ENCODE measurements at places on chromosomes 12 and 14.
A peak's percentile ranks its signal among the peaks of the same experiment; 100 is the strongest.

GRCh38 chr14:74911704-74912103 lies 11.4 kb downstream of the RPS6KL1 start:
- DNase-seq, result no peak
- no peak overlapping the region for H3K4me3 ChIP-seq

DNA sequence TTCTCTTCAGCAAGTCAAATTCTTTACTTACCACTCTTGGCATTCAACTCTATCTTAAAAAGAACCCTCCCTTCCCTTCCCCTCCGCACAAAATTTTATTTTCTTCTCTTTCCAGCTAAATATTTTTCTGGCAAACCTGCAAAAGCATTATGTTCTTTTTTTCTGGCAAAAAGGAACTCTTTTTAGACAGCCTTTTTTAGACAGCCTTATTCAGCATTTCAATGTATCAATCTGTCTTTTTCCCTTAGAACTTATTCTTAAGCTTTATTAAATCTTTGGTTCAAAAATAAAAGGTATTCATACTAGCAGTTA lies 50.5 kb downstream of the SPTLC2 start:
- no peak overlapping the region for H3K4me3 ChIP-seq
- no peak for DNase-seq
- H3K27me3 ChIP-seq, result no peaks in the 10 kb centered on the region
- H3K36me3 ChIP-seq, result peaks cover 44% of the 10 kb centered on the region
- no peak overlapping the region for H3K27ac ChIP-seq

DNA sequence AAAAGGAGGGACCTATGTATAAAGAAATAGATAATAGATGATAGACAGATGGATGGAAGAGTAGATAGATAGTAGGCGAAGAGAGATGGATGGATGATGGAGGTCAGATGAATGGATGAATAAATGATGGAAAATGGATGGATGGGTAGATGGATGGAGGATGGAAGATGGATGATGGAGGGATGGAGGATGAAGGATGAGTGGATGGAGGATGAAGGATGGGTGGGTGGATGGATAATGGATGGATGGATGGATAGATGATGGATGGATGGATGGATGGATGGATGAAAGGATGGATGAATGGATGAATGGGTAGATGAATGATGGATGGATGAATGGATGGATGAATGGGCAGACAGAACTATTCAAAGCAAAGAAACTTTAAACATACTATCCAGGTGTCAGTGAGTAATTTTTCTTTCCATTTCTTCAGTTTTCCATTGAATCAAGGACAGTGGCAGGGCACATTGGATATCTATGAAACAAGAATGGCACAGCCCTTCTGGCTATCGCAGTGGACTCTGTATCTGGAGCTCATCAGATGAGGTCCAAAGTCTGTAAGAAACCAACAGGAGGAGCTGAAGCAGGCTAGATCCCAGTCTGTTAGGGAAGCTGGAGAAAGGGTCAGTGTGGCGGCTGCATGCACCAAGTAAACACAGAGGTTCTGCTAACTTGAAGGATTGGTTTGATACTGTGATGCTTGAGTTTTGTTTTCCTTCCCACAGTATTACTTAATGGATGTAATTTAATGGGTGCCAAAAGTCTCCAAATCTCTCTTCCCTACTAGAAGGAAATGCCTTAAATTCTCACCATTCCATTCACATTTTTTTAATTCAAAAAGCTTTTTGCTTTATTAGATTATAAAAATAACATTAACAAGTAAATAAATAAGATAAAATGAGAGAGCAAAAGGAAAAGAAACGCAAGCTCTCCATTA lies 18.1 kb upstream of the MED13L start:
- H3K27ac ChIP-seq, result no peak overlapping the region
- no peaks in the 10 kb centered on the region for H3K27me3 ChIP-seq

GRCh38 chr12:74334780-74335179 lies 202.9 kb upstream of the ATXN7L3B start:
- no peaks in the 10 kb centered on the region for H3K4me1 ChIP-seq
- H3K27ac ChIP-seq, result no peak overlapping the region
- H3K27me3 ChIP-seq, result no peaks in the 10 kb centered on the region
- no peak for DNase-seq

DNA sequence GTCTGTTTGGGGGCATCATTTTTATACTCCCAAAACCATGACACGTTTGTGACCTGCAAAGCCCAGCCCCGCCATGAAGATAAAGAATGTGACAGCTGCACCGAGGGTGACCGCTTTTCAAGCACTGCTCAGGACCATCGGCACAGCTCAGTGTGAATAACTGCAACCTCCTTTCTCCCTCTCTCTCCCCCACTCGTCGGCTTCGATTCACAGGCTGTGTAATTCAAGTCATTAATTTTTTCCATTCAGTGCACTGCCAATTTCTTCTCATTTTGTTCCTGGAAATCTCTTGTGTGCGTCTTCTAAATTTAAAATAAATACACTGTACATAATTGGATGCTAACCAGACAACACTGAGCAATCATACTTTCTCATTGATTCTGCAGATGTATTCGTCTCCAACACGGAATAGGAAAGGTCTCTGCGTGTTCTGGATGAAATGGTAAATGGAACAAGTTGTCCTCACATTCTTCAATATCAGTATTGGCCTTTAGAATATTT lies 260.8 kb downstream of the TTC8 start:
- no peak overlapping the region for H3K27ac ChIP-seq
- no peak overlapping the region for H3K4me3 ChIP-seq
- no peaks in the 10 kb centered on the region for H3K27me3 ChIP-seq
- DNase-seq, result no peak

DNA sequence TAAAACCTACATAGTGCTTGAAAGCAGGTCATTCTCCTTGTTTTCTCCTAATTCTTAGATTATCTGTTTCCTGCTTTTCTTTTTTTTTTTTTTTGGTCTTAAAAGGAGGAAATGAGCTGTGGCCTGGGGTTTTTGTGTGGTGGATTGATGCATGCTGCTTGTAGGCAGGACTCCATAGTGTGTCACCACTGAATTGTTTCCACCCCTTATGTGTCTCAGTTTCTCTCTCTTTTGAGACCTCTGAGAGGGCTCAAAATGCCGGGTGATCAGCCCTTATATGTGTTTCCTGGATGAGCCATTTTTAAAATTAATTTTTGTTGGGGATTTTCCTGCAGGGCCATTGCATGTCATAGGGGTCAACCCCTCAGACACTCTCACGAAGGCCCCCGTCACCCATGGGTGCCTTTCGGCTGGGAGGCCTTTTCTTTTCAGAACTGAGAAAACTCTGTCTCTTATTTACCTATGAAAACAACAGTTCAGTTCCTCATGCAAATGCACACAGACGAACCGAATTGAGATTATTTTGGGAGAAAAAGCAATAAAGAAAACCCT lies 32.0 kb upstream of the LRRK2 start:
- H3K4me1 ChIP-seq, result peaks cover 6% of the 10 kb centered on the region
- no peaks in the 10 kb centered on the region for H3K27me3 ChIP-seq
- DNase-seq, result no peak
- no peaks in the 10 kb centered on the region for H3K36me3 ChIP-seq

DNA sequence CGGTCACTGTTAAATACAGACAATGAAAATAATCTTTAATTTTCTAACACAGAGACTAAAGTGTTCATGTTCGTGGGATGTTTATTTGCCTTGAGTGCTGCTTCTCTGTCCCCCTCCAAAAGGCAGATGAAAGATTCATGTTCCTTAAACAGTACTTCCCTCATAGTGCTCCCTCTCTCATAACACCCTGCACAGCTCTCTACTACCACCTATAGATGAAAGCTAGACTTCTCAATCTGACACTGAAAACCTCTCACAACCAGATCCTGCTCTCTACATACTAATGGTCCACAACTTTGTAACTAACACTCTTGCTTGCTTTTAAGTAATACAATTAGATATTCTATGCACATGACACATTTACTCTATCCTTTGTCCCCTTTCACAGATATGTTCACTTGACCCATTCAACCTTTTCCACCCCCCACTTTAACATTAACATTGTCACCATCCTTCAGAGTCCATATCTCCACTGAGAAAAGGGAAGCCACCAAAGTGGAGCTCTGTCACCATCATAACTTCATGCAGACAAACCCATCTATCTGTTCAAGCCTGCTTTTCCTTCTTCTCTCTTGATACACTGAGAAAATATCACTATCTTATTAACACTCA lies 266.4 kb upstream of the USP15 start:
- no peak overlapping the region for H3K4me3 ChIP-seq
- H3K27me3 ChIP-seq, result no peaks in the 10 kb centered on the region
- no peaks in the 10 kb centered on the region for H3K4me1 ChIP-seq
- no peaks in the 10 kb centered on the region for H3K36me3 ChIP-seq
- H3K27ac ChIP-seq, result no peak overlapping the region

DNA sequence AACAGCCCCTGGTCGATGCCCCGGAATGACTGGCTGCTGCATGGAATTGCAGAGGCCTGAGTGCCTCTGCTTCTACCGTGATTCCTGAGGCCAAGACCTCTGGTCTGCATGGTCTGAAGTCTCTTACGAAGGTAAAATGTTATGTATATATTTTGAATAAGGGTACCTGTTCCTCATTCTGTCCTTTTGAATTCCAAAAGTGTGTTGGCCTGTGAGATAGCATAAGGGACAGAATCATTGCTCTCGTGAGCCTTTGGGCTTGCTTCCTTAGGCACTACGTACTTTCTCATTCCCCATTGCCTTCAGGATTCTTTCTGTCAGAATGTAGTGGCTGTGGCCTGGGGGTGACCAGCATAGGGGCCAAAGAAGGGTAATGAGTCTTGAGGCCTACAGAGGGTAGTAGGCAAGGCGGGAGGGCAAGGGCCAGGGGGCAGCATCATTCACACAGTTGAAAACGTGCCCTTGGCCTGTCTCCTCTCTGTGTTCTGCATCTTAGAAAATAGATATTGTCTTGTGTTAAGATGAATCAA lies 19.5 kb downstream of the TRAF3 start:
- H3K4me1 ChIP-seq, result peaks cover 51% of the 10 kb centered on the region
- peaks cover 10% of the 10 kb centered on the region for H3K36me3 ChIP-seq
- H3K27ac ChIP-seq, result no peak overlapping the region
- H3K4me3 ChIP-seq, result no peak overlapping the region
- no peak for DNase-seq
- no peaks in the 10 kb centered on the region for H3K27me3 ChIP-seq

GRCh38 chr14:64987438-64987767 lies 708 bp downstream of the FNTB start:
- H3K27ac ChIP-seq, result peak overlapping the region; percentile 52
- H3K4me3 ChIP-seq, result peak overlapping the region; percentile 84
- no peak for DNase-seq
- no peaks in the 10 kb centered on the region for H3K27me3 ChIP-seq

- no peak overlapping the region for H3K27ac ChIP-seq
- H3K4me1 ChIP-seq, result no peaks in the 10 kb centered on the region
- no peak for DNase-seq
- no peak overlapping the region for H3K4me3 ChIP-seq
- H3K27me3 ChIP-seq, result no peaks in the 10 kb centered on the region
These were observed 137.9 kb upstream of the ARID2 start for GRCh38 chr12:45591635-45592034.

DNA sequence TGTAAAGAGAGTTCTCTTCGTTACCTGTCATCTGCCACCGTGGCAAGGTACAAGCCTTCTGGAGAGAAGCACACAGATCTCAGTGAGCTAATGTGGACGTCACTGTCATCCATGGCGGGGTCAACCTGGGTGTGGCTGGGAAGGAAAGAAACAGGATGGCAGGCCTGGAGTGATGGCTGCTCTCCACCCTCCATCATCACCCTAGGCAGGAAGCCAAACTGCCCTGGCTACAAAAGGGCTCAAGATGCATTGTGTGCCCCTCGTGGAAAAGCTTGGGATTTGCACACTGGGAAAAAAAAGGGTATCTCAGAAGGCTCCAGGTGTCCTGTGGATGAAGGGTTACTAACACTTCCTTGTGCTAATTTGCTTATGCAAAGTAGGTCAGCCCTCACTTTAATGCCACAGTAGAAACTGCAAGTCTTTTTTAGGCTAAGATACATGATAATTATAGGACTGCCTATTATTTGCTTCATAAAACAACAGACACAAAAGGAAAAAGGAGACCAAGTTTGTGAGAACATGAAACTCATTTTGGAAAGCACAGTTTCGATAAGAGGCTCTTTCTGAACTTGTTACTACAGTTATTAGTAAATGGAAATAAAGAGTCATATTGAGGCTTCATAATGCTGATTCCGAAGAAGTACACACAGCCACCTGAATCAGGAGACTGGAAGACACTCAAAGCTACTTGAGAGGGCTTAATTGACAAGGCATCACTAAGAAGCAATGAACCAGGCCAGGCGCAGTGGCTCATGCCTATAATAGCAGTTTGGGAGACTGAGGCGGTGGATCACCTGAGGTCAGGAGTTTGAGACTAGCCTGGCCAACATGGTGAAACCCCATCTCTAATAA lies 18.9 kb downstream of the RFC5 start:
- H3K27ac ChIP-seq, result no peak overlapping the region
- H3K4me1 ChIP-seq, result no peaks in the 10 kb centered on the region
- H3K4me3 ChIP-seq, result no peak overlapping the region
- DNase-seq, result no peak
- H3K36me3 ChIP-seq, result peaks cover 77% of the 10 kb centered on the region
- no peaks in the 10 kb centered on the region for H3K27me3 ChIP-seq

DNA sequence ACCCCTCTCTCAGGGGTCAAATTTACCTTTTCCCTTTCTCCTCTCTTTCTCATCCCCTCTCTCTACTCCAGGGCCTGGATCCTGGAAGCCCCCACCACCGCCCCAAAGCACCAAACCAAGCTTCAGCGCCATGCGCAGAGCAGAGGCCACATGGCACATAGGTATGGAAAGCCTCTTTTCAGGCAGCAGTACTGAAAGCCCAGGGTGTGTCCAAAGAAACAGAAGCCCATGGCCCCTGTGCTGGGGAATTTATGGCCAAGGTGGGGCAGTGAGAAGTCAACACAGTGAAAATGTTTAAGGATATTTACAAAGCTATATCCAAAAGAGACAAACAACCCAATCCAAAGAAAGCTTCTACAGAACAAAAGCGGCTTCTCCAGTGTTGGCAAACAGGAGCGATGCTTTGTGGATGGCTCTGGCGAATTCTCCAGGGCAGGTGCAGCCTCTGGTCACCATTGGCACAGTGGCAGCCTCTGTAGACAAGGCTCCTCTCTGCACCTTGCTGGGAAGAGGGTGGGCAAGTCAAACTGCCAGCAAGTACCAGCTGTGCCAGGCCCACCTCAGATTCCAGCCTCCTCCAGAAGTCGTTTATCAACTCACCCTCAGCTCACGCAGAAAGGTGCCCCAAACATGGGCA lies 4.7 kb upstream of the CPNE6 start:
- H3K27ac ChIP-seq, result no peak overlapping the region
- H3K4me3 ChIP-seq, result no peak overlapping the region
- no peak for DNase-seq
- H3K27me3 ChIP-seq, result no peaks in the 10 kb centered on the region
- no peaks in the 10 kb centered on the region for H3K4me1 ChIP-seq

GRCh38 chr14:55780156-55780946 lies 200.3 kb downstream of the KTN1 start:
- H3K36me3 ChIP-seq, result no peaks in the 10 kb centered on the region
- no peaks in the 10 kb centered on the region for H3K27me3 ChIP-seq
- no peaks in the 10 kb centered on the region for H3K4me1 ChIP-seq
- H3K27ac ChIP-seq, result no peak overlapping the region

All from CD4-positive, alpha-beta T cell (primary cell).